ENCODE measurements at places on chromosomes 12 and 14.
A peak's percentile ranks its signal among the peaks of the same experiment; 100 is the strongest.

DNA sequence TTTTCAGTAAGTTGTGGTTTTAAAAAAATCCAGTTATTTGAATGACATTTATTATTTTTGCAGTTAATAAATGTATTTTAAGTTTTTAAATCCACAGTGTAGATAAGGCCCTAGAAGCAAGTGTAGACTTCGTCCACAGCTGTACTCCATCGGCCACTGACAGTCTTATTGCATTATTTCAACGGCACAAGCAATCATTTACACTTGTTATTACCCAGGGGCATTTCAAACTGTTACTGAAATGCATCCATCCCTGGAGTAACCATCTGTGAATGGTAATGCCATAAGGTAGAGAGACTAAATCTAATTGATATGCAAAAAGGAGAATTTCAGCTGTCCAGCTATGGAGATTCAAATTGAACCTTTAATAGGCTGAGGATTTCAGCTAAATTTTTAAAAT, 48.4 kb downstream of the BICD1 start:
- peak; percentile 83 for DNase-seq

DNA sequence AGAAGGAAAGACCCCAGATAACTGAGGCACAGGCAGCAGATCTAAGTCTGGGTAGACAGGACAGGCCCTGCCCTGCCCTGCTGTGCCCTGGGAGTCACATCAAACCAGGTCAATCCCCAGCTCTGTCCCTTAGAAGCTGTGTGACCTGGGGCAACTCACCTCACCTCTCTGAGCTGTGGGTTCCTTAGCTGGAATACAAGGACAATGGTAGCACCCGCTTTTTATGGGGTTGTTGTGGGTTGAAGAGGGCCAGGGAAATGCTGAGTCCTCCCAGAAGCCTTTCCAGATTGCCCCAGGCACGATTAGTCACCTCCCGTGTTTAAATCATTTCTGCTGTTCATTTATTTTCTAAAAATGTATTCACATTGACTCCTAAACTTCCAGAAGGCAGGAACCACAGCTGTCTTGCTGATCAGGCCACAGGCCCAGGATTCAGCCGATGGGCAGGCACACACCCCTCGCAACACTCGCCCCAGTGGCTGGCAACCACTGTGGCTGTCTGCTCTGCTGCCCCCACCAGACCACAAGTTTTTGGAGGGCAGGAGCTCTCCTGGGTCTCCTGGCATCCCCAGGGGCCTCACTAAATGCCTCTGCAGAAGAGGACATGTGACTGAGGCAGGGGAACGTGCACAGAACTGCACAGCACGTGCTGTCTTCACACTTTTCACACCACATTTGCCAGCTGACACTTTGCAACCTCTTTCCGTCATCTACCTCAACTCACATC, 3.0 kb downstream of the SELPLG start:
- no peak for DNase-seq

- DNase-seq: no peak
Observed at GRCh38 chr14:100158566-100159093, 815 bp downstream of the DEGS2 start.

- no peak for DNase-seq
Observed at GRCh38 chr12:89521364-89522223, 3.0 kb downstream of the GALNT4 start.

- no peak for DNase-seq
Observed at GRCh38 chr12:25833657-25834056, 124.8 kb upstream of the RASSF8 start.

- DNase-seq: no peak
Observed at GRCh38 chr12:93601591-93601990, 29.1 kb downstream of the SOCS2 start.

GRCh38 chr14:99118946-99119345, 153.1 kb downstream of the BCL11B start:
- DNase-seq: no peak

- DNase-seq: no peak
Observed at GRCh38 chr14:69891422-69891821, 12.2 kb downstream of the SMOC1 start.

DNA sequence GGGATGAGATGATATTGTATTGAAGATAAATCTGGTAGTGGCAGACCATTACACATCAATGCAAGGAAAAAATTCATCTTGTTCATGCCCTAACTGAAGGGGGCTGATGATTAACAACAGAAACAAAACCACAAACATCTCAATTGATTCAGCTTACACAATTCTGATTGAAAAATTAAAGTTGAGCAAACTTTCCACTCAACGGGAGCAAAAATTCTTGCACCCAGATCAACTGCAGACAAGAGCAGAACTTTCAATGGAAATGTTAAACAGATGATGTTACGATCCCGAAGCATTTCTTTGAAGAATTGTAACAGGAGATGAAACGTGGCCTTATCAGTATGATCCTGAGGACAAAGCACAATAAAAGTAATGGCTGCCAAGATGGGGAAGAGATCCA, 172.4 kb upstream of the SOX5 start:
- no peak for DNase-seq

DNA sequence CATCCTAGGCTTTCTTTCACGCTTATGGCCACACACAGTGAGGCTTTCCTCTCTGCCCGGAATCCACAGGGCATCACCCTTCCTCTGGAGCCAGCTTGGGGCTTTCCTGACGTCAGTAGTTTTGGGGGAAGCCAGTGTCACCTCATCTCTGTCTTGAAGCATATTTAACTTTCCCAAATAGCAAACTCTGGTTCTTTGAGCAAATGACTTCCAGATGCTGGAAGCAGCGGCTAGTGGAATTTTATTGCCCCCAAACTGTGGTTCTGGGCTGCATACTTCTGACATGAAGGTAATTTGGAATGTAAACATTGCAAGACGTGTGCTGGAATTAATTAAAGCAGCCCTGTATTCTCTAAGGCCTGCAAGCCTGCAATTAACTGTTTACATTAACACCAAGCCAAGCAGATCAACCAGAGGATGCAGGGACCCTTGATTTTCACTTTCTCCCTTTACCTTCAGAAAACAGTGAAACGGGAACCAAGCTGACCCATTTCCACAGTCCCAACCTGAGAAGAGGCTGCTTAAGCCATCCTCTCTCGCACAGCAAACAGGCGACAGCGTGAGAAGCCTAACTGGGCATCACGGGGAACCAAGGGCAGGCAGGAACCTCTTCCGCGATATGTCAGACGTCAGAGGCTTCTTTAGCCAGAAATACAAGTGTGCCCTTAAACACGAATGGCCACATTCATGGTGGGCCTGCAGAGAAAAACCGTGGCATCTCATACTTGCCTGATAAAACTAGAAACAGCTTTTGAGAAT, 258.4 kb downstream of the CACNA1C start:
- no peak for DNase-seq

DNA sequence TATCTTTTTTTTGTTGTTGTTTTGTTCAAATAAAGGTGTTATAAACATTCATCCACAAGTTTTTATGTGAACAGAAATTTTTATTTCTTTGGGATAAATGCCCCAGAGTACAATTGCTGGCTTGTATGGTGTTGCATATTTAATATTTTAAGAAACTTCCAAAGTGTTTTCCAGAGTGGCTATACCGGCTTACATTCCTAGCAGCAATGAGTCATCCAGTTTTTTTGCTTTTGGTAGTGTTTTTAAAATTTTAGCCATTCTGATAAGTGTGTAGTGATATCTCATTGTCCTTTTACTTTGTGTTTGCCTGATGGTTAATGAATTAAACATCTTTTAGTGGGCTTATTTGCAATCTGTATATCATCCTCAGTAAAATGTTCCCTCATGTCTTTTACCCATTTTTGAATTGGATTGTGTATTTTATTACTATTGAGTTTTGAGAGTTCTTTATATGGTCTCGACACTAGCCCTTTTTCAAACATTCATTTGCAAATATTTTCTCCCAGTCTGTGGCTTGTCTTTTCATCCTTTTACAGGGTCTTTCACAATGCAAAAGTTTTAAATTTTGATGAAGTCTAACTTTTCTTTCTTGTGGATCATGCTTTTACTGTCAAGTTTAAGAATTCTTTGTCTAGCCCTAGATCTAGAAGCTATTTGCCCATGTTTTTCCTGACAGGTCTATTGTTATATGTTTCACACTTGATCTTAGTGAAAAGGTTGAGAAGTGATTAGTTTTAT, 29.5 kb downstream of the PPP4R4 start:
- DNase-seq: no peak

DNA sequence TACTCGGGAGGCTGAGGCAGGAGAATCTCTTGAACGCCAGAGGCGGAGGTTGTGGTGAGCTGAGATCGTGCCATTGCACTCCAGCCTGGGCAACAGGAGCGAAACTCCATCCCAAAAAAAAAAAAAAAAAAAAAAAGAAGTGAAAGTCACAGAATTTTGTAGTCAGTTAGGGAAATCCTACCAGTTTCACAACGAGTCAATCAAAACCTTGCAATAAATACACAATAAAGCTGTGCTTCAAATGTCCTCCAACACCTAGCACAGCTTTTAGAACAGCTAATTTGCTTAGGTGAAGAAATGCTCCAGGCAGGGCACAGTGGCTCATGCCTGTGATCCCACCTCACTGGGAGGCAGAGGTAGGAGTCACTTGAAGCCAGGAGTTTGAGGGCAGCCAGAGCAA, 112.8 kb upstream of the ATF7IP start:
- DNase-seq: no peak

GRCh38 chr12:6358881-6359280, 16.5 kb downstream of the SCNN1A start:
- no peak for DNase-seq

DNA sequence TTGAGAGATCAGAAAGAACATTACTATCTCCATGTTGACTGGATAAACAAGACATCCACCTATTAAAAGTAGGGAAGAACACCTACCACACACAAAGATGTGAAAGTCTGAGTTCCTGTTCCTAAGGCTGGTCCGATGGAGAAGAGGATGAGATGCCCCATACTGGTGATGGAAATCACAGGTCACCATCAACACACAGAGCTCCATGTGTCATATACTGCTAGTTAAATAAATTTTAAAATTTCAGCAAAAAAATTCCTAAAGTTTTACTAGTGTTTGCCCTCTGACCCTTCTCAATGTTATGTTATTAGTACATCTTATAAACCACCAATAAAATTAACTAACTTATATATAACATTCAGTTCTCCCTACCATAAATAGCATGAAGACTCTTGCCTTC, 59.1 kb downstream of the KCNA5 start:
- DNase-seq: no peak

DNA sequence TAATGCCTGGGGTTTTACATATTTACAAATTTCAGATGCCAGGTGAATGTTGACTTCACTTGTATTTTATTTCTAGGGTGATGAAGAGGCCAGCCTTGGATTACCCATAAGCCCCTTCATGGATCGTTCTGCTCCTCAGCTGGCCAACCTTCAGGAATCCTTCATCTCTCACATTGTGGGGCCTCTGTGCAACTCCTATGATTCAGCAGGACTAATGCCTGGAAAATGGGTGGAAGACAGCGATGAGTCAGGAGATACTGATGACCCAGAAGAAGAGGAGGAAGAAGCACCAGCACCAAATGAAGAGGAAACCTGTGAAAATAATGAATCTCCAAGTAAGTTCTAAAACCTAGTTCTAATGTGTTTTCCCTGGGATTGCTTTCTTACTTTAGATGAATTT, 41.3 kb upstream of the SLCO1C1 start:
- no peak for DNase-seq

DNA sequence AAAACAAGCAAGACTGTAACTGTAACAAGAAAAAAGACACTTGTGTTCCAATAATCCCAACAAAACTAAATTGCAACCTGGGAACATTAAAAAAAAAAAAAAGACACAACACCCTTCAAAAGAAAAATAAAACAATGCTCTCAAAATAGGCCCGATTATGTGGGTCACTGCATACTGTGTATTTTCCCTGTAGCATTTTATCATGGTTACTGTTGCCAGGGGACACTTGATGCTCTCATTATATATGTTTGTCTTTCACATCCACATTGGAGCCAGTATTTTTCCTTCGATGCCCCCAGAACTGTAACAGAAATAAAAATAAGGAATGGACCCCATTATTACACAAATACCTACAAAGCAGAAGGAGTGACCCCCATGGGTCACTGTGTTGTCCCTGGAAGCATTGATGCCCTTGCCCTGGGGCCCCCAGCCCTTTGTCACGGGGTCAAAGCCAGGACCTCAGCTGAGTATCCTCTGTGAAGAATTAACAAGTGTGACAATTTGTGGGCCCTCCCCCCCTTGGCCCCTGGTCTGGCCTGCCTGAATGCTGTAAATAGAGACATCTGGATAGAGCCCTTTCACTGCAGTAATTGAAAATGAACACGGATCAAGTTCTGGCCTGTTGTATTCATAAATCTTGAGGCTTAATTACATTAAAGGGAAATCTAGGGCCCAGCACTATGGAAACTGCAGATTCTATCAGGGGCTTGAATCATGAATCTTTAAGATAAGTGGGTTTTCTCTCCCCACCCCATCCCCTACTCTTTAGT, 72.8 kb downstream of the C12orf42 start:
- no peak for DNase-seq

DNA sequence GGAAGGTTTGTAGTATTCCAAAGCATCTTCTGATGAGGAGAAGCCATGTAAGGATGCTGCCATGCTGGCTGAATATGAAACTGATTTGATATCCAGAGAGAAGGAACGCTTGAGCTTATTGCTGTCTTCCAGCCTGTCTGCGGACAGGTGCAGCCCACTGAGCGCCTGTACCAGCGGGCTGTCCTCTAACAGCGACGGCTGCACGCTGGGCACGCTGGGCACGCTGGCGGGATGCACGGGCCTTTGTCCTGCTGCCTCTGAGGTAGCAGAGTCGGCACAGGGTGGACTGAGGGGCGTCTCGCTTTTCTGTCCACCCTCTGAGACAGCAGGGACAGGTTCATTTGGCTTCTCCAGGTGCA, 85.2 kb downstream of the DUSP16 start:
- DNase-seq: no peak

DNA sequence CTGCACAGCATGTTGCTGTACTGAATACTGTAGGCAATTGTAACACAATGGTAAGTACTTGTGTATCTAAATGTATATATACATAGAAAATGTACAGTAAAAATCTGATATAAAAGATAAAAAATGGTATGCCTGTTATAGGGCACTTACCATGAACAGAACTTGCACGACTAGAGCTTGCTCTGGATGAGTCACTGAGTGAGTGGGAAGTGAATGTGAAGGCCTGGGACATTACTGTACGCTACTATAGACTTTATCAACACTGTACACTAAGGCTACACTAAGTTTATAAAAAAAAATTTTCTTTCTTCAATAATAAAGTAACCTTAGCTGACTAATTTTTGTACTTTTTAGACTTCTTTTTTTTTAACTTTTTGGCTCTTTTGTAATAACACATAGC, 24.2 kb upstream of the NEDD1 start:
- DNase-seq: no peak

DNA sequence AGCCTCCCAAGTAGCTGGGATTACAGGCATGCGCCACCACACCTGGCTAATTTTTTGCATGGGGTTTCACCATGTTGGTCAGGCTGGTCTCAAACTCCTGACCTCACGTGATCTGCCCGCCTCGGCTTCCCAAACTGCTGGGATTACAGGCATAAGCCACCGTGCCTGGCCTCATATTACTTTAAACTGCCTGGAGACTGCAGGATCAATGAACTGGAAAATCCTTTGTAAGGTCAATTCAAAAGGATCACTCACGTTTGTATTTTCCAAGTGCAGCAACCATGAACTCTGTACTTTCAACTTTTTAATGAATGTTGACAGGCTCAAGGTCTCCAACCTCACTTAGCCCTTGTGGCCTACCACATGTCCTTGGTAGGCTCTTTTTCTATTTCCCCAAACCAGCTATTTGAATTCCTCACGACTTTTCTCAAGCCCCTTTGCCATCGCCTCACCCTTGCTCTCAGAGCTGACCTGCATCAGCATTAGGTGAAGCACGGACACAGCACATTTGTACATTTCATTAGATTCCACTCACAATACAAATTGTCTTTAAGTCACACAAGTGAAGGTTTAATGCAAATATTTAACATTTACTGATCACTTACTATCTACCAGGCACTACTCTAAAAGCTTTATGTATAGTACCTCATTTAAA, 42.2 kb upstream of the GCH1 start:
- DNase-seq: no peak
